A549 treated with ZK216348 at 1 μM for 4 hours (cell line): ENCODE measurements at places on chromosomes 1 and 21. TPM values are rescaled to one million over a fixed set of nuclear protein-coding genes. Genes with fewer than 3 reads are reported as not detected.

Gene LRRC53
- total RNA-seq, result not detected in 5 replicates

Gene KMO
- total RNA-seq, result 0.46 to 2.0 TPM (median 1.5 TPM) in 5 replicates

Gene DNASE2B
- total RNA-seq, result not detected in 5 replicates

Gene CORT
- total RNA-seq, result 0.25 to 0.28 TPM in 2 of 5 replicates, not detected in the others

Gene DLGAP3
- 0.09 to 0.27 TPM (median 0.26 TPM) in 5 replicates for total RNA-seq

Gene ATF6
- 11.1 to 17.5 TPM (median 13.1 TPM) in 5 replicates for total RNA-seq
